Cortex of kidney (tissue), 1 donor: ENCODE measurements at places on chromosomes 7 and 10.

GRCh38 chr7:44415510-44415909, 74.9 kb downstream of the NUDCD3 start:
- DNase-seq: no peak

- DNase-seq: no peak
Observed at GRCh38 chr7:12594122-12594897, 23.8 kb downstream of the SCIN start.

GRCh38 chr10:78028438-78029268, 662 bp downstream of the POLR3A start:
- DNase-seq: no peak

DNA sequence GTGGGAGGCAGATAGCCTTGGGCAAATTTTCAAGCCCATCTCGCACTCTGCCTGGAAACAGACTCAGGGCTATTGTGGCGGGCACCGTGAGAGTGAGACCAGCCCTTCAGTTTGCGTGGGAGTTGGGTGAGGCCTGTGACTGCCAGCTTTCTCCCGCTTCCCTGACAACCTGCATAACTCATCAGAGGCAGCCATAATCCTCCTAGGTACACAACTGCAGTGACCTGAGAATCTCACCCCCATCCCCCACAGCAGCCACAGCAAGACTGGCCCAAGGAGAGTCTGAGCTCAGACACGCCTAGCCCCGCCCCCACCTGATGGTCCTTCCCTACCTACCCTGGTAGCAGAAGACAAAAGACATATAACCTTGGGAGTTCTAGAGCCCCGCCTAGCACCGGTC, 275.4 kb downstream of the GRID1 start:
- no peak for DNase-seq

- DNase-seq: no peak
Observed at GRCh38 chr7:2821842-2822507, 22.1 kb downstream of the GNA12 start.

GRCh38 chr10:115903207-115903606, 369.8 kb downstream of the GFRA1 start:
- no peak for DNase-seq

DNA sequence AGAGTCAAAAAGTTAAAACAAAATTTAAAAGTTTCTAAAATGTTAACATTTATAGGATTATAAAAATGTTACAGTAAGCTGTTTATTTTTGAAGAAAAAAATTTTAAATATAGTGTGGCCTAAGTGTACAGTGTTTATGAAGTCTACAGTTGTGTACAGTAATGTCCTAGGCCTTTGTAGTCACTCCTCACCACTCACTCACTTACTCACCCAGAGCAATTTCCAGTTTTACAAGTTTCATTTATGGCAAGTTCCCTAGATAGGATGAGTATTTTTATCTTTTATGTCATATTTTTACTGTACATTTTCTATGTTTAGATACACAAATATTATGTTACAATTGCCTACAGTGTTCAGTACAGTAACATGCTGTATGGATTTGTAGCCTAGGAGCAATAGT, 419.9 kb downstream of the ARL4A start:
- DNase-seq: no peak

GRCh38 chr7:83613232-83613631, 35.7 kb downstream of the SEMA3E start:
- DNase-seq: no peak

GRCh38 chr7:47852330-47853245, 95.7 kb downstream of the PKD1L1 start:
- DNase-seq: no peak

- DNase-seq: no peak
Observed at GRCh38 chr10:7354330-7355047, 56.3 kb downstream of the SFMBT2 start.
